SK-N-SH (cell line): ENCODE measurements at places on chromosomes 5 and 9.

GRCh38 chr5:142821733-142822487, 51.7 kb downstream of the ARHGAP26 start:
- peaks cover 62% of the 10 kb centered on the region for H3K4me1 ChIP-seq
- peak overlapping the region; percentile 64 for H3K27ac ChIP-seq
- no peaks in the 10 kb centered on the region for H3K27me3 ChIP-seq
- DNase-seq = no peak
- H3K4me3 ChIP-seq = no peak overlapping the region

GRCh38 chr5:56631719-56632118, 183.6 kb upstream of the MAP3K1 start:
- no peaks in the 10 kb centered on the region for H3K36me3 ChIP-seq
- DNase-seq = no peak
- no peaks in the 10 kb centered on the region for H3K27me3 ChIP-seq
- H3K4me1 ChIP-seq = no peaks in the 10 kb centered on the region
- H3K4me3 ChIP-seq = no peak overlapping the region
- no peak overlapping the region for H3K27ac ChIP-seq

DNA sequence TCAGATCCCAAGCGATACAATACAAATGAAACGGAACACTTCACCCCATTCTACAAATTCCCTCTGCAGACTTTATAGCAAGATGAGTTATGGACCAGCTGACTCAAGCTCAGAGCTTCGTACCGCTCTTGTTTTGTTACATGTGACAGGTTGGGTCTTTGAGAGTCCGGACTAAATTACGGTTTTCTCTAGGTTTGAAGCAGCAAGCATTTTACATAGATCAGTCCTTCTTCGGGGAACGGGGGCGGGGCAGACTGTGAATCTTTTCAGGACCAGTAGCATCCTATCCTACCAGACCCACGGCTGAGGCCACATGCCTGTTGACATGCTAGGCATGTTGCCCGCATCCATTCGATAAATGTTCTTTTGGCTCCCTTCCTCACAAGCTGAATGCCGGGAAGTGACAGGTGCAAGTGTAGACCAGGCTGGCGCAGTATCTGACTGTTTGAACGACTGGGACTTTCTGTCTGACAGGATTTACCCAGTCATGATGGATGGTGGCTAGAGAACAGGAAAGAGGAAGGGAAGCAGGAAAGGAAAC, 811.0 kb upstream of the GRAMD2B start:
- peak overlapping the region; percentile 47 for H3K27ac ChIP-seq
- H3K36me3 ChIP-seq = no peaks in the 10 kb centered on the region
- peaks cover 3% of the 10 kb centered on the region for H3K4me1 ChIP-seq
- H3K27me3 ChIP-seq = no peaks in the 10 kb centered on the region

- H3K27me3 ChIP-seq = no peaks in the 10 kb centered on the region
- H3K4me1 ChIP-seq = no peaks in the 10 kb centered on the region
- H3K36me3 ChIP-seq = no peaks in the 10 kb centered on the region
- DNase-seq = no peak
- H3K27ac ChIP-seq = no peak overlapping the region
Observed at GRCh38 chr5:94564812-94565211, 53.6 kb downstream of the KIAA0825 start.

DNA sequence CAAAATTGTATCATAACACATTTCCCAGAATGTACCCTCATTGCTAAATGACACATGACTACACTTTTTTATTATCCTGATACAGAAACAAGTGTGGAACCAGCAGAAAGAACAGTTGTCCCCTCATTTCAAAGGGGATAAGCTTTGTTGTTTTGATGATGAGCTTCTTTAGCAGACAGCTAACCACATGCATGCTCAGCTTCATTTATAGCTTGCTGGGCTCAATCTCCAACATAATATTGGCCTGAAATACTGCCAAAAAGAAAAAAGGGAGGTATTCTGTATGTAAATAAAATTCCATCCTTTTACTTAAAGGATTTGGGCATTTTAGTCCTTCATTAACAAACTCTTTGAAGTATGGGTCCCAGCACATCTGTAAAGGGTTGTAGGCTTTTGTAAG, 120.4 kb downstream of the SPATA31D1 start:
- H3K36me3 ChIP-seq = no peaks in the 10 kb centered on the region
- no peaks in the 10 kb centered on the region for H3K4me1 ChIP-seq
- H3K4me3 ChIP-seq = no peak overlapping the region
- DNase-seq = no peak
- no peak overlapping the region for H3K27ac ChIP-seq
- no peaks in the 10 kb centered on the region for H3K27me3 ChIP-seq

DNA sequence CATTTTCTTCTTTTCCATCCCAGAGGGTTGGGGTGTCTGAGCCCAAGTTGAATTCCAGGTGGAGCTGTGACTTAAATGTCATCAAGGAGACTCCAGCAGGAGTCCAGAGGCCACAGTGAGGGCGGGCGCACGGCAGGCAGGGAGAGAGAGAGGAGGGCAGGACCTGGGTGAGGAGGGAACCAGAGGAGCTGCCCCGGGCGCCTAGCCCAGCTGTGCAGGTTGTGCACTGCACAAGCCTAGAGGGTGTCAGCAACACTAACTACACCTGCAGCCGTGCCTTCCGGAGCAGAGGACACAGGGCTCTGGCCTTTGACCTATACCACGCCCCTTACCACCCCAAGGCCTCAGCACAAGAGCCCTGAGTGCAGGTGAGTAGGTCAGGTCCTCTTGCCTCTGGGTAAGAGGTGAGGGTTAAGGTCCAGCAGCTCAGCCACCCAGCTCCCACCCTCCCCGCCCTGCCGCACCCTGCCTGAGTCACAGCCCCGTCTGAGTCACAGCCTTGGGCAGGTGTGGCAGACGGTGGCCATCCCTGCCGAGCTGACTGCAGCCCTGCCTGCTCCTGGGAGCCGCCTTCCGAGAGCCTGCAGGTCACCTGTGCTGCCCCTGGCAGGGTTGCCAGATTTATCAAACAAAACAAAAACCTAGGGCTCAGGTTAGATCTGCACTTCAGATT, 6.4 kb upstream of the AGPAT2 start:
- DNase-seq = no peak
- no peak overlapping the region for H3K27ac ChIP-seq
- no peaks in the 10 kb centered on the region for H3K27me3 ChIP-seq
- no peaks in the 10 kb centered on the region for H3K36me3 ChIP-seq
- no peak overlapping the region for H3K4me3 ChIP-seq

GRCh38 chr5:108341866-108342265, 40.0 kb downstream of the FBXL17 start:
- no peak for DNase-seq
- no peaks in the 10 kb centered on the region for H3K27me3 ChIP-seq
- peaks cover 8% of the 10 kb centered on the region for H3K36me3 ChIP-seq
- H3K4me1 ChIP-seq = no peaks in the 10 kb centered on the region; the same call in 1 of the 2 replicates

DNA sequence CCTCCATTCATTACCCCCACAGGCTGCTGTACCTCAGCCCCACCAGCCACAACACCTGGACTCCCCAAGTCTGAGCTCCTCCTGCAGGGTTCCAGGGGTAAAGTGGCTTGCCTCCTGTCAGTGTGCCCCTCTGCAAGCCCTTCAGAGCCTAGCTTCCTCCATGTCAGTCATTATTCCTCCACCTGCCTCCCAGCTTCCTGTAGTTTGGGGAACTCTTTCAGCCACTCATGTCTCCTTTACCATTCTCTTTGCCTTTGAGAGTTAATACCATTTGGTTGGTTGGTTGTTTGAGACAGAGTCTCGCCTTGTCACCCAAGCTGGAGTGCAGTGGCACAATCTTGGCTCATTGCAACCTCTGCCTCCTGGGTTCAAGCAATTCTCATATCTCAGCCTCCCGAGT, 36.2 kb downstream of the IRF1 start:
- no peak for DNase-seq
- no peak overlapping the region for H3K4me3 ChIP-seq
- H3K27me3 ChIP-seq = no peaks in the 10 kb centered on the region

DNA sequence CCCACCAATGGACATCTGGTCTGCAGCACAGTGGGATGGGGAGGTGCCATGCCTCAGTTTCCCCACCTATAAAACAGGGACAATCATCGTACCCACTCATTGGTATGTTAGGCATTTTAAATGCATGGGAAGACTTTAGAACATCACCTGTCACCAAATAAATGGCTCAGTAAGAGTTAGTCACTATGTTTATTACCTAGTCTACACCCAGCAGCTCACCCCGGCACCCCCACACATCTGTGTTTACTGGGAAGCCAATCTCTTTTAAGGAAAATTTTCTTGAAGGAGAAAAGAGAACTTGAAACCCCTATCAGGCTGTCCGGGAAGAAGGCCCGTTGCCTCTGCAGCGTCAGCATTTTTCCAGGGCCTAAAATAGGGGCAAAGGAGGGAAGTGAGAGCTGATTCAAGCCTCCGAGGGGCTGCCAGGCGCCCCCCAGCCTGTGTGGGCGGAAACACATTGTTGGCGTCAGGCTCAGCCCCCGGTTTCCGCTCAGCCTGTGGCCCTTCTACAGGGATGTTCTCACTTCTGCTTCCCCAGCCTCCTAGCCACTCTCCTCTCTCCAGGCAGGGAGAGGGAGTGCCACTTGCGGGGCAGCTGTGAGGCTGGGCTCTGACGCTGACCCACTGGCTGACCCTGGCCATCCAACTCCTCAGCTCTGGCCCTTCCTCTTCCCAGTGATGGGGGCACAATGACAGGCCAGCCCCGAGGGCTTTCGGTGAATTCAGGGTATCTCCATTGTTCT, 4.6 kb downstream of the CSF1R start:
- H3K4me1 ChIP-seq = no peaks in the 10 kb centered on the region
- no peak for DNase-seq
- no peaks in the 10 kb centered on the region; the same call in 1 of the 2 replicates for H3K27me3 ChIP-seq

DNA sequence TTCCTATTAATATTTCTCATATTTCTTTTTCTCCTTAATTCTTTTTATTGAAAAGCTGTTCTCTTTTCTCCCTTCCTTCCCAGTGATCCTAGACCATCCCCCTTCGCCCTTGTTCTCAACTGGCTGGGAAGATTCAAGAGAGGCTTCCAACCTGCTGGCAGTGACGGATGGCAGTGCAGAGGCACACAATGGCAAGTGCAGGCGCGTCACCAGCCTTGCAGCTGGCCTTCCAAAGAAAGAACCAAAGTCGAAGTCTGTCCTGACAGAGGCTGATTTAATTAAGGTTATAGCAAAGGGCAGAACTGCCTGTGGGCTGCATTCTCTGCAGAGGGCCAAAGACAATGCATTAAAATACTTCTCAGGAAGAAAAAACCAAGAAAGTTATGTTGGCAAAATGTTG, 7.4 kb downstream of the CEMIP2 start:
- no peaks in the 10 kb centered on the region for H3K27me3 ChIP-seq
- H3K36me3 ChIP-seq = no peaks in the 10 kb centered on the region
- peak overlapping the region; percentile 28 for H3K27ac ChIP-seq
- no peak for DNase-seq
- H3K4me1 ChIP-seq = peaks cover 44% of the 10 kb centered on the region

DNA sequence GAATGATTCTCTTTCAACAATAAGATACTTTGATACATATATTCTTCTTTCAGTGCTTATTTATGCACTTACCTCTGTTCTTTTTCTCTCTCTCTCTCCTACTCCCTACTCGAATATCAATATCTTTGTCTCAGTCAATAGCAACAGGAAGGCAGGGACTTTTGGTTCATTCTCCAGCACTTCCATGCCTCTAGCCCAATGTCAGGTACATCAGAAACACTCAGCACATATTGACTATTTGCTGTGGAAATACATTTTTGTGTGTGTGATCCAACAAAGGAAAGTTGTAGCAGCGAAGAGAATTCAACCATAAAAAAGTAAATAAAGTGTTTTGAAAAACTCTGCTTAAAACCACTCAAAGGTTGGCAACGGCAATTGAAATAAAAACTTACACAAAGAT, 12.6 kb downstream of the DIRAS2 start:
- no peak for DNase-seq
- no peaks in the 10 kb centered on the region for H3K36me3 ChIP-seq
- no peak overlapping the region for H3K4me3 ChIP-seq
- no peak overlapping the region for H3K27ac ChIP-seq
- no peaks in the 10 kb centered on the region for H3K27me3 ChIP-seq

DNA sequence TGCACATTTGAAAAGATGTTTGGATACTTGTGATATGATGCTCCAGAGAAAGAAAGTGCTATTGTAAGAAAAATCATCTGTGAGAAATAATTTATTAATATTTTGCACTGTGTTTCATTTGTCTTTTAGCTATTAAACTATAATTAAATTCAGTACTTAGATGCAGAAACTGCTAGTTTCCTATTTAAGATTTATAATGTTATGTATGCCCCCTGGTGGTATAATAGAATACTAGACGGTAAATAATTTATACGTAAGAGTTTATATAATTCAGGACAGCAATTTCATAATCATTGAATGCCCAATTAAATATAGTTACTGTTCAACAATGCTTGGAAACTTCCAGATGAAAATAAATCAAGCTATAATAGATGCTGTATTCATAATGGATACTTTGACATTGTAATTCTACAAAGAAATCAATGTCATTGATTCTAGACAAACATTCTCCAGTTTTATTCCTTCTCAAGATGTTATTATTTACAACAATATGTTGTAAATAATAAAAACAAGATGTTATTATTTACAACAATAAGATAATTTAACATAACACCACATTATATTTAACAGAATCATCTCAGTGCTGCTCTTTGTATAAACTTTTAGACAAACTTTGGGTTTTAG, 101.0 kb downstream of the TMEM232 start:
- peak; percentile 12 for DNase-seq
- no peak overlapping the region for H3K4me3 ChIP-seq
- no peaks in the 10 kb centered on the region for H3K36me3 ChIP-seq
- peaks cover 4% of the 10 kb centered on the region; the same call in 1 of the 2 replicates for H3K4me1 ChIP-seq

DNA sequence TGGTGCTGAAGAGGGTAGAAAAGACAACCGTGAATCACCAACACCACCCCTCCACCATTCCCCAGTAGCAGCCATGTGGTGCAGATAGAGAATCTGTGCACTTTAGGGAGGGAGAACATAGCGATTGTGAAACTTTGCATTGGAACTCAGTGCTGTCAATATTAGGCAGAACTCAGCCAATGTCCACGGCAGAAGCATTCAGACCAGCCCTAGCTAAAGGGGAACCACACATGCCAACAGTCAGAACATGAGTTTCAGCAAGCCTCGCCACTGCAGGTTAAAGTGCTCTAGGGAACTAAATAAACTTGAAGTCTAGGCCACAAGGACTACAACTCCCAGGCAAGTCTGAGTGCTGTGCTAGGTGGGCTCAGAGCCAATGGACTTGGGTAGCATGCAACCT, 38.5 kb upstream of the DEPDC1B start:
- DNase-seq = no peak
- no peak overlapping the region for H3K27ac ChIP-seq
- H3K27me3 ChIP-seq = no peaks in the 10 kb centered on the region
- no peaks in the 10 kb centered on the region for H3K4me1 ChIP-seq
- no peak overlapping the region for H3K4me3 ChIP-seq

DNA sequence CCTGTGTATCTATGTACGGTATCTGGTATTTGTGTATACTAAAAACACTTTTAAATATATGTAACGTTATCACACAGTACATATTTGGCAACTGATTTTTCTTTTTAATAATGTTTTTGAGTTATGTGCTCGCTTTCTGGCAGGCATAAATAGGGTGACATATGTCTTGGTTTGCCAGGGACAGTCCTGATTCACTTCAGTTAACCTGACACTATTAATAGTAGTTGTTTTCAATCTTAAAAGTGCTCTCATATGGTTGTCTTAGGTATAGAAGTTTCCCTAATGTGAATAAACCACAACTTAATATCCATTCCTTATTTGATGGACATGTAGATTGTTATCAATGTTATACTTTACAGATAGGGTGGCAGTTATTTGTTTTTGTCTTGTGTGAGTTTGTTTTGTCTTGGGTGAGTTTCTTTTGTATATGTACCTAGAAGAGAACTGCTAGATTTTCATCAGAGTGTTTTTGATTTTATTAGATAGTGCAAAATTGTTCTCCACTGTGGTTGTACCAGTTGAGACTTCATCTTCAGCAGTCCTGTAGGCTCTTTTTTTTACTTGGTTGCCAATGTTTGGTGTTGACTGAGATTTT, 7.9 kb downstream of the G3BP1 start:
- no peak overlapping the region for H3K4me3 ChIP-seq
- H3K36me3 ChIP-seq = peaks cover 20% of the 10 kb centered on the region
- H3K4me1 ChIP-seq = peaks cover 8% of the 10 kb centered on the region
